Renal cortex interstitium (tissue), 15 donors: ENCODE measurements at places on chromosomes 5 and 9. TPM values are rescaled to one million over a fixed set of nuclear protein-coding genes. Genes with fewer than 3 reads are reported as not detected.

The PTGES gene
- 3.4 TPM for polyA plus RNA-seq

The MED27 gene
- 22.4 TPM for polyA plus RNA-seq

The ISL1 gene
- not detected for polyA plus RNA-seq

The ZNF483 gene
- 4.4 TPM for polyA plus RNA-seq

DNA sequence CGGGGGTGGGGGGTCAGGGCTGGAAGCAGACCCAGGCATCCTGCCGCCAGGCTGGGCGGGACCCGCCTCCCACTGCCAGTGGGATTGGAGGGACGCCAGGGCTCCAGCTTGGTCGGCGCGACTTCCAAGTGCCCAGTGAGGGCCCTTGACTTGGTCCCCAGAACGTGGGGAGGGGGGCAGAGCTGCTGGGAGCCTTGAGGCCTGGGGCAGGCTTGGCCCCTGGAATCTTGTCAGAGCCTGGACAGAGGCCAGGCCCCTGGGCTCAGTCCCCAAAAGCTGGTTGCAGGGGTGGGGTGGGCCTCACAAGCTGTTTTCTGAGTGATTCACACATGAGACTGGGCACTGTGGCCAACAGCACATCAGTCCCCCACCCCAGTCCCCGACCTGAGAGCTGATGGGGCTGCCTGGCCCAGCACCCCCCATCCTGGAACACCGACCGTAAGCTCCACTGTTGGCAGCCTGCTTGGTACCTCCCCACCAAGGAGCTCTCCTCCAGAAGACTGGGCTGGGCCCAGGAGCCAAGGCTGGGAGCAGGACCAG, 526 bp downstream of the CLIC3 start:
- DNase-seq: no peak

- no peak for DNase-seq
Measured at GRCh38 chr5:139770722-139771121, 24.9 kb upstream of the PSD2 start.

DNA sequence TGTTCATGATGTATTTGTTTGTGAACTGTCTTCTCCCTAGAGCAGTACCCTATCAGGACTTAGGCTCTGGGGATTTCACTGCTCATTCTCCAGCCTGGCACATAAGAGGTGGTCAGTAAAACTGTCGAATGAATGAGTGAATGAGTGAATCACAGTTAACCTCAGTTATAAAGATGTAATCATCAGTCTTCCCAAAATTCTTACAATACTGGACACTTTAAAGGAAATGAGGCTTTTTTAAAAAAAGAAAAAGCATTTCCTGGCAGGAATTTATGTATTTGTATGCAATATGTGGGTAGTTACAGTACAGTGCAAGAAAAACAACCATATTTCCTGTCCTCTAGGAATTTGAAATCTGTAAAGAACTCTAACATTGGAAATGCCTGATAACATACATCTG, 59.6 kb downstream of the RAI14 start:
- no peak for DNase-seq

GRCh38 chr5:14486486-14486885, 95.1 kb upstream of the OTULINL start:
- no peak for DNase-seq

DNA sequence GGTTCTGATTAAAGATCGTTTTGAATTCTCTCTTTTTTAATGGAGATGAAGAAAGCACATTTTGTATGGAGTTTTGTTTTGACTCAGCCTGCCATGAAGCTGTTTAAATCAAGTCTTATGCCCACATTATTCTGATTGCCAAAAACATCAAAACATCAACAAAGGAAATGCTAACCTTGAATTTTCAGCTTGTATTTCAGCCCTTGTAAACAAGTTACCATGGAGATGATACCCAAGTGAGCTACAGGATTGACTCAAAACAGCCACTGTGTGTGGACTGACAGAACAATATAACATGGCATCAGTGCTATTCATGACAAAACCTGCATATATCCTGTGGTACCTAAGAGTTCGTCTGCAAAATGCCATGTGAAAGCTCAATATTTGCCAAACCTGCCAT, 1581.0 kb downstream of the MAT2B start:
- DNase-seq: no peak

- DNase-seq: no peak
Measured at GRCh38 chr9:128690684-128691034, 1.6 kb downstream of the SET start.
